Activated T-cell treated with anti-CD3 and anti-CD28 coated beads for 1 hour (primary cell): ENCODE measurements at places on chromosomes 5 and 9.

DNA sequence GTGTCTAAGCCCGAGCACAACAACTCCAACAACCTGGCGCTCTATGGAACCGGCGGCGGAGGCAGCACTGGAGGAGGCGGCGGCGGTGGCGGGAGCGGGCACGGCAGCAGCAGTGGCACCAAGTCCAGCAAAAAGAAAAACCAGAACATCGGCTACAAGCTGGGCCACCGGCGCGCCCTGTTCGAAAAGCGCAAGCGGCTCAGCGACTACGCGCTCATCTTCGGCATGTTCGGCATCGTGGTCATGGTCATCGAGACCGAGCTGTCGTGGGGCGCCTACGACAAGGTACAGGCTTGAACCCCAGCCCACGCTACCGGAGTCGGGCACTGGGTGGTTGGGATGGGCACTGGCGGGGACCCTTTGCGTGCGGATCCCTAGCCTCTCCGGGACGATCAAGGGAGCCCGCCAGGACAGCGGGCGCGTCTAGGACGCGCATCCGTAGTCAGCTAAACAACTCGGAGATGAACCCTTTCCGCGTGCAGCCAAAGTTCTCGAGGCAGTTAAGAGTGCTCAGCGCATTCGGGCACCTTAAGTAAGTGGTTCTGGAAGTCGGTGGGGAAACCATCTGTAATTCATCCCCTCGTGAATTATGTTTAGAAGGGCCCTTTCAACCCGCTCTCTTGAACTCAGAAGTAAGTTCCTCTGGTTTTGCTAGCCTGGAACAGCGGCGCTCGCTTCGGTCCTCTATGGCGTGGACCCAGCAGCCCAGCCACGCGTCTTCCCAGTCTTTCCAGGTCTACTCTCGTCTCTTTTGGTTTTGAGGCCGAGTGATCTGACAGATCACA lies 1.3 kb downstream of the KCNN2 start:
- no peak for DNase-seq

- DNase-seq: no peak
These were observed 16.9 kb upstream of the COL5A1 start for GRCh38 chr9:134624621-134625181.

DNA sequence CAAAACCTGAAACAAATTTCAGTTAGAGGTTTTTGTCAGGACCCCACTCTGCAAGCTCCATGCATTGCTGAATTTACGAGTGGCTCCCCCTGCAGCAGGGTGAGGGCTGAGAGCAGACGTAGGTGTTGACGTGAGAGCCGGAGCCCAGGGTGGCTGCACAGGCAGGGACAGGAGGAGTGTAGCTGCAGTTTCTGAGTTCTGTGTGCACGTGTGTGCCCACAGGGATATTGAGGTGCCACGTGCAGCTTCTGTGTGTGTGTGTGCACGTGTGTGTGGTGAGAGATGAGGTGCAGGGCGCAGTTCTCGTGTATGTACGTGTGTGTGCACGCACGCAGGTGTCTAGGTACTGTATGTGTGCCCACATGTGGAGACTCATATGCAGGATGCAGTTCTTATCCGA lies 14.6 kb downstream of the PLEKHG4B start:
- no peak for DNase-seq

GRCh38 chr5:78360924-78361630 lies 660 bp downstream of the SCAMP1 start:
- DNase-seq: peak; percentile 55

DNA sequence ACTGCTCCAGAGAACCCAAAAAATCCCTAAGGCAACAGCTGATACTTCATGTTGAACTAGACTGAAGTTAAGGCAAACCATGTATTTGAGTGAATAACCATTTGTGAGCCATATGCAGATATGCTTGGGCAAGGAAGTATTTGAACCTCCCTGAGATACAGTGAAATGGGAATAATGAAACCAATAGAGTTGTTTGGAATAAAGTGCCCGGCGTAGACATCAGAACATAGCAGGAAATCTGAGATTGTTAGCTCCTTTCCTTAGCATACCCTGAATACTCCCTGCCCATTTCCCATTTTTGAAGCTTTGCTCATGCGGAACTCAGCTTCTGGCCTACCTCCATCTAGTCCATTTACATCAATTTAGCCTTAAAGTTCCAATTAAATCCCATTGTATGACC lies 611.9 kb downstream of the EFNA5 start:
- DNase-seq: no peak

GRCh38 chr5:67623078-67623477 lies 426.5 kb upstream of the CD180 start:
- no peak for DNase-seq

DNA sequence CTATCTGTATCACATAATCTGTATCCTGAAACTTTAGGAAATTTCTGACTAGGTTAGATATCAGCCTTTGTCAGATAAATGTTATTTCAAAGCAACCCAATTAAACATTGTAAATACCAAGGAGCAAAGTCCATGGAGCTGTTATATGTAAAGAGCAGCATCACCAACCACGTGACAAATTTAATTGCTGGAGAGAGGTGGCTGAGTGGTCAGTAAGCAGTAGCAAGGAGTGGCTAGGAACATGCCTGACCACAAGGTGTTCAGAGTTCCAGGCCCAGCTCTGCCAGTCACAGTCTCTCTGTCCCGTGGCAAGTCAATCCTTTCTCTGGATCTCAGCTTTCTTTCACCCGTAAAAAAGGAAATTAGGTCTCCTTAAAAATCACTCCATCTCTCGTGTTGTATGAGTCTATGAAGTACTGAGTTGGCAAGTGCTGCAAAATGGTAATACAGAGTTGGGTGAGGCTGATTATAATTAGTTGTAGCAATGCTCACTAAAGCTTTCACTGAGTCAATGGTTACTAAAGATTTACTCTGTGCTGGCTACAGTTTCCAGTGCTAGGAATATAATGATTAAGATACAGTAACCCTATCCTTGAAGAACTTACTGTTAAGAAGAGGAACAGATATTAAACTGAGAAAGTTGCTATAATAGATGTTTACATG lies 166.1 kb downstream of the GNAQ start:
- DNase-seq: no peak

GRCh38 chr9:127283917-127284497 lies 19.4 kb downstream of the GARNL3 start:
- no peak for DNase-seq

DNA sequence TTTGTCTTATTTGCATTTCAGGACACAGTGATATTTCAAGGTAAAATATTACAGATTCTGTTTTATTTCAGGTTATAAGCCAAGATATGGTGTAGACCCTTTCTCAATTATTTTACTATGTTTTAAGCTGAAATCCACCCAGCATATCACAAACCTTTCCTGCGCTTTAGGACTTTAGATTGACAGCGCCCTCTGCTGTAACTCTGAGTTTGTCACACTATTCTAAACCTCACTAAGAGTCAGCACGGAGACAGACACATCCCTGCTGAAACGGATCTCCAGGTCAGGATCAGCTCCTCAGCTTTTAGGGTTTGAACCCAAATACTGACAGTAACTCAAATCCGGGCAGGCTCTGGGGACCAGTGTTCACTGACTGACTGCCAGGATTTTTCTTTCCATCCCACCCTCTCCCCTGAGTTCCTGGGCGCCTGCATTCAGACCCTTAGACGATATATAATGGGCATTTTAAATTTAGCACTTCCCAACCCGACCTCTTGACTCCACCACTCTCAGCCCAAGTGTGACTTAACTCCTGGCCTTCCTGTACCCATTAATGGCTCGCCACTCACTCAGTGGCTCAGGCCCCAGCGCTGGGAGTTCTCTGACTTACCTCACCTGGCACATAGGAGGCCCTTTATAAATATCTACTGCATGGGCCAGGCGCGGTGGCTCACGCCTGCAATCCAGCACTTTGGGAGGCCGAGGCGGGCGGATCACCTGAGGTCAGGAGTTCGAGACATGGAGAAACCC lies 33.5 kb downstream of the TLX3 start:
- DNase-seq: no peak

GRCh38 chr5:68384936-68385594 lies 169.5 kb downstream of the PIK3R1 start:
- no peak for DNase-seq

DNA sequence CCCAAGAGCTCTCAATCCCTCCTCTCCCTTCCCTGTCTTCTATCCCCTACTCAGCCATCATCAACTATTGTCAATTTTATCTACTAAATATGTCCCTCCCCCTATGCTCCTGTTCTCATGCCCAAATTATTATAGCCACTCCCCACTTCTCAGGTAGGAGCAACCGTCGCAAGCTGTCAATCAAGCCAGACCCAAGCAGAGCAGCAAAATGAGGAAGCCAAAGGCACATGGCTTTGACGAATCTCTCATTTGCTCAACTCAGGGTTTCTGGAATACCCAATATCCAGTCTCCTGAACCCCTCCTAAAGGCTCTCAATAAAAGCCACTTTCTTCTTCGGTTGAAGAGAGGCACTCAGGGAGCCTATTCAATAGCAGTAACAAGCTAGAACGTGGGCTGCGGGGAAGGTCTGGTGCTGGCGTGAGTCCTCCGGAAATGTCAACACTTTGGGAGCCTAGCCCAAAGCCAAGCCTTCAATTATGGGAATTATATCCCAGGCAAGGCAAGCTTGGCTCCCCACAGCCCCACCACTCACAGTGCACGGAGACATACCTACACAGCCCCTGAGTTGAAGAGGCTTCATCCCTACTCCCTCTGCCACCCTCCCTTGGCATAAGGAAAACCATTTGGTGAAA lies 47.7 kb downstream of the SIL1 start:
- no peak for DNase-seq

DNA sequence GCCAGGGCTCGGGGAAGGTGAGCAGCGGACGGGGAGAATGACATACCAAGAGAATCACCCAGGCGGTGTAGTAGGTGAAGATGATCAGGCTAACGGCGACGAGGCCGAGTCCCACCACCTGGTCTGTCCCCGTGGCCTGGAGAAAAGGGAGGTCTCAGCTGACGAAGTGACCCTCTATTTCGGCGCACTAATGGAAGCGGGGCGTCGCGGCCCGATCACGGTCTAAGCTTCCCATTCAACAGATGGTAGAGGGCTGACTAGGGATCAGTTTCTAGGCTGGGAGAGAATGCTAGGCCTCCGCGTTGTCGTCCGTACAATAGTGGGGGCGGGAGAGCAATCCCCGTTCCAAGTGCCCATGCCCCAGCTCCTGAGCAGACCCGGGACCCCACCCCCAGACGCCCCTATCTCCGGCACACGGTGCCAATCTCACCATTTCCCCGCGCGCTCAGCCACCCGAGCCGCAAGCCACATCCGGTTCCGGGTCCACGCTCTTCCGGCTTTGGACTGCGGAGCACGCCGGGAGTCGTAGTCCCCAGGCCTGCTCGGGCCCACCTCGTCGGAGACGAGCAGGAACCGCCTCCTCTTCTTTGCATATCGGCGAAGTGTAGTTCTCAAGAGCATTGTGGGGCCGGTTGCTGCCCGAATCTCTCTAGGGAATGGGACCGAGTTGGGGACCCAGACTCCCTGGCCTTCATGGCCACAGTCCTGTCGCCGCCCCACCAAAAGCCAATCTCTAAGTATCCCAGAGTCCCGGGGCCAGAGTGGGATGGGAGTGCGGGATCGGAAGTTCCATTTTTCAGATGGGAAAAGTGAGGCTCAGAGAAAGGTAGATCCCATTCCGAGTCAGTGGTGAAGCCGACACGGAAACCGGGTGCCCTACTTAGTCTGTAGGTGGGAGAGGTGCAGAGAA lies at the start of gene DPM2:
Gene DPM2, minus strand, starts transcription at position 467 of the 910 bp plus-strand sequence. Its CDS starts 34 bp downstream, at position 433.
- DNase-seq: peak; percentile 78

GRCh38 chr9:36997414-36997813 lies 36.7 kb downstream of the PAX5 start:
- DNase-seq: no peak

DNA sequence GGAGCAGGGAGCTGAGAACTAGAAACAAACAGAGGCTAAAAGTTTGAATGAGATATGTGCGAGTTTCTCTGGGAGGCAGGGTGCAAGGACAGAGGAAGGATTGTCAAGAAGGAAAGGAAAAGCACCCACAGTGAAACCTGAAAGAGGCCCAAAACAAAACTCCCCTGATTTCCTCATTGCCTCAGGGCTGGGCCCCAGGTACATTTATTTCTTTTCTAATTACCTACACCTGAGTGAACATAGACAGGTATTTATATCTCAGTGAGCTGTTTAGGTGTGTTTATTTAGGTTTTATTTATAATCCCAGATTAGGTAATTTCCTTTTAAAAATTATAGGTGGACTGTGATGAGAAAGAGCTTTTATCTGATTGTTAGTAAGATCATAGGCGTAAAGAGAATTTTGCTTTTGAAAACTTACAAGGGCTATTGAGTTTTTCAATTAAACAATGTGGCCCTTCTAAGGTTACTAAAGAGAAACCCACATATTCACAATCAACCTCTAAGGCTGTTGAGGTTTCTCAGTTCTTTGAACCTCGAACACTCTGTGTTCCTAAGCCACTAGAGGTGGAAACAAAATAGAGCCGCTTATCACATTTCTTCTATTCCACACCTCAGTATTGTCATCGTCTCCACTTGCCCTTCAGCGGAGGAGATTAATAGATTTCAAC lies 344.8 kb downstream of the ZNF608 start:
- no peak for DNase-seq

- DNase-seq: no peak
These were observed 23.3 kb upstream of the COL5A1 start for GRCh38 chr9:134618163-134618832.

GRCh38 chr5:141757402-141757801 lies 75.4 kb upstream of the ARAP3 start:
- no peak for DNase-seq

DNA sequence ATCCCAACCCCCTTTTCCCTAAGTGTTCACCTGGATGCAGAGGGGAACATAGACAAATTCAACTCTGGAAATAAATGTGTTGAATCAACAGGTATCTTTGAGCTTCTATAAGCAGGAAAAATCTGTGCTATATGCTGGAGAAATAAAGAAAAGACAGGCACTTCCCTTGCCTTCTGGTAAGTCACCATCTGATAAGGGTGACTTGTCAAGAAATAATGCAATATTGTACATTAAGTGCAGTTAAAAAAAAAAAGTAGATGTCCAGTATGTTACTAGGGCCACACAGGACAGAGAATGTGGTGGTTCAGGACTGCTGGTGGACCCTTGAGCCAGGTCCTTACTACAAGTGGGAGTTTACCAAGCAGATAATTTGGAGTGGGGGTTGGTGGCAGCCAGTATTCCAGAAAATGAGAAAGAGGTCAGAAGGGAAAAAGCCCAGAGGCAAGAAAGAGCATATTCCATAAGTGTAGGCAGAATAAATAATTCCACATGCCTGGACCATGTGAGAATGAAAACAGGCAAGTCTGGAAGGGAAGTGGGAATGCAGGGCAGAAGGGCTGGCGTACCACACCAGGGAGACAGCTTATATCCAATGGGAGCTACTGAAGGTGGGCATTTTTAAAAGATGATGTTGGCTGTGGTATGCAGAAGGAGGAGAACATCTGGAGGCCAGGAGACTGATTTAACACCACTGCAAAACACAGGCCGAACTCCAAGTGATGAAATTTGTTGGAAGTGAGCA lies 209.9 kb downstream of the SEMA5A start:
- DNase-seq: no peak

- DNase-seq: no peak
These were observed 157.2 kb upstream of the CDH18 start for GRCh38 chr5:20145240-20145639.
